ENCODE measurements at places on chromosomes 2 and 18. TPM values are rescaled to one million over a fixed set of nuclear protein-coding genes. Genes with fewer than 3 reads are reported as not detected.

The GYPC gene
- total RNA-seq: 192 TPM

DNA sequence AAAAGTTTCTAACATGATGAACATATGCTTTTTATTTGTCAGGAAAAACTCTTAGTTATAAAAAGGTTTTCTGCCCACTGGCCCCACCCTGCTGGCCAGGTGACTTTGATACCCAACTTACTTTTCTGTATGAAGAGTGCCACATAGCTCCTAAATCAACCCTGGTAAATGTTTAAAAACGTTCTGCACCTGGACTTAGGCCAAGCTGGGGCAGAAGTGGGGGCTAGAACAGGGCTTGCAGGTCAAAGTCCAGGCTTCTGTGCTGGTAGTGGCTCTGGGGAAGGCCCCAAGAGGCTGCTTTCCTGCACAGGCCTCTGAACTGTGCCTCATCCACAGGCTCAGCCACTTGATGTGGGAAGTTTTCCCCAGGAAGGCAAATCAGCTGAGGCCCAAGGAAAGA, 171.7 kb downstream of the ANKRD30B start:
- DNase-seq: no peak

The SERPINB13 gene
- total RNA-seq: not detected

GRCh38 chr2:1731963-1732768, 12.1 kb downstream of the PXDN start:
- peak; percentile 99 for DNase-seq

DNA sequence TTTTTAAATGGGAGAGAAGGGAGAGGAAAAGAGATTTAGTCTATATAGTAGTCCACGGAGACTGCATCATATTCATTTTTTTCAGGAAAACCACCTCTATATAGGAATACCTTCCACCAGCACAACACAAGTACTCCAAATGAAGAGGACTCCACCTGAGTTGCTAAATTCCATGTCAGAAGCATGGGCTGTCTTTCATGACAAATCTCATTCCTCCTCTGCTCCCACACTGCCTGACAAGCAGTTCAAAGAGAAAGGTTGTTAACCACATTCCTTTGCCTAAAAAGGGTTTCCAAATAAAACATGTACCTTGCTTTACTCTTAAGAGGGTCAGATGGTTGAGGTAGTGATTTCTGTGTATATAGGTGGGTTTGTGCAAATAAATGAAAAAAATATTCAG, 122.0 kb downstream of the TMEFF2 start:
- no peak for DNase-seq

The CNGA3 gene
- not detected for total RNA-seq

GRCh38 chr2:143192106-143192505, 62.9 kb downstream of the ARHGAP15 start:
- DNase-seq: no peak

The SLC9A4 gene
- not detected for total RNA-seq

DNA sequence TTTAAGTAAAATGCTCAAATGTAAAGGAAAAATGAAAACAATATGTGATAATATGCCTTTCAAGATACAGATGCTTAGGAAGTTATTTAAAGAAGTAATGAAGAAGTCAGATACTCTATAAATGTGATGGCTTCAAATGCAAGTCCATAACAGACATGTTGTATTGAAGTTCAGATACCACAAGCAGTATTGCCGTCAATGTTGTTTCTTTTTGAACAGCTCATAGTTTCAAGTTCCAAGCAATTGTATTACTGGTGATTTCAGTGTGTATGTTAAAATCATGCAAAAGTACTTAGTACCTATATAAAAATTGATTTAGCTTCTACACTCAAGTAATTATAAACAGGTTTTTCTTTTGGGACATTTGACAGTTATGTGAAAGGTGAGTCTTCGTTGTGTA, 24.9 kb downstream of the KCMF1 start:
- no peak for DNase-seq

DNA sequence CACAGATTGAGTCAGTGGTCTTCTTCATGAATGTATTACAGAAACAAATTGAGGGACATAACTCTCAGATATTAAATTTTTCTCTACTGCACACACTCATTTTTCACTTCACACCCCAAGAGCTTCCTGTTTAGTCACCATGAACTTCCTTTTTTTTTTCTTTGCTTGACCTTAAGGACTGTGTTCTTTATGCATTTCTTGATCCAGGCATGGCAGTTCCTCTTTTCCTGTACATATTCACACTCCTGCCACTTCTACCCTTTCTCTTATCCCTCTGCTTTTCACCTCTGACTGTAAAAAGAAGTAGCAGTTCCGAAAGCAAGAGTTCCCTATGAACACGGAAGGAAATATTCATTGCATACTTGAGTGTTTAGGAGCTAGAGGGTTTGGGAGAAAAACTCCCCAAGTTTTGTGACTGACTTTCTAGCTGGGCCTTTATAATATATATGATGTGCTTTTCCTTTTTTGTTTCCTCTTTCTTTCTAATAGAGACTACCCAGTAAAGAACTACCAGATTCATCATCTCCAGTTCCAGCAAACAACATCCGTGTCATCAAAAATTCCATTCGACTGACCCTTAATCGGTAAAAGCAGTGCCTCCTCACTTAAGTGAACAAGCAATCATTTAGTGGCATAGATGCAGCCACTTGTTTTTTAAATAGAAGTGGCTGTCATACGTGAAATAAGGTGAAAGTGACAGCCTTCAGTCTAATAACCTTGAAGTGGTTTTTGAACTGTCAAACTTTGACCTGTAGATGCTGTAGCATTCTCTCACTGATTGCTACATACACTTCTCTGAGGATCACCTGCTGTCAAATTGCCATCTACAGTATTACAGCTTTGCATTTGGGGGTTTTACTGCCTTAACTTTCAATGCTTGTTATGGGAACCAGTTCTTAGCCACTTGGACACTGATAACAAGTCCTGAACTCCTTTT, 40.8 kb downstream of the PAPOLG start:
- DNase-seq: no peak

The SPIRE1 gene
- 15.7 TPM for total RNA-seq

The FOXI3 gene
- total RNA-seq: not detected

GRCh38 chr2:217307023-217307422, 447.2 kb upstream of the TNP1 start:
- DNase-seq: no peak

GRCh38 chr2:33011373-33011772, 64.6 kb downstream of the LTBP1 start:
- no peak for DNase-seq

DNA sequence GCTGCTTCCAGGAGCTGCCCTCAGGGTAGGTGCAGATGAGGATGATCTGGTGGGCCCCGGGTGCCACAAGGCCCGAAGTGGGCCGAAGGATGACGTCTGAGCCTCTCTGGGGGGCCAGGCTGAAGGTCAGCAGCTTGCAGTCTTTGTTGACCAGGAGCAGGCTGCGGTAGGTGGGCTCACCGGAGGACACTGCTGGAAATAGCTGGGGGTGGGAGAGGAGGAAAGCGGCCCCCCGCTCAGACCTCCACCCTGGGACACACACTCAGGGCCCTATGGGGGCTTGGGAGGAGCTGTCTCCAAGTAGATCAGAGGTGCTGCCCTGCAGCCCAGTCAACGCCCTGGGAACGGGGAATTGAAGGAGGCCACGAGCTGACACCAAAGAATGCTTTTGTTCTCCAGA, 17.3 kb downstream of the CFAP65 start:
- DNase-seq: no peak

GRCh38 chr2:102368461-102369109, 13.0 kb downstream of the IL18R1 start:
- no peak for DNase-seq

GRCh38 chr18:25278394-25278793, 73.6 kb downstream of the ZNF521 start:
- DNase-seq: peak; percentile 9

The NMUR1 gene
- not detected for total RNA-seq

The DOCK10 gene
- total RNA-seq: 45.6 TPM

GRCh38 chr2:108633409-108633808, 85.9 kb upstream of the RANBP2 start:
- DNase-seq: no peak

The SCYGR4 gene
- not detected for total RNA-seq

The MSTN gene
- total RNA-seq: not detected

DNA sequence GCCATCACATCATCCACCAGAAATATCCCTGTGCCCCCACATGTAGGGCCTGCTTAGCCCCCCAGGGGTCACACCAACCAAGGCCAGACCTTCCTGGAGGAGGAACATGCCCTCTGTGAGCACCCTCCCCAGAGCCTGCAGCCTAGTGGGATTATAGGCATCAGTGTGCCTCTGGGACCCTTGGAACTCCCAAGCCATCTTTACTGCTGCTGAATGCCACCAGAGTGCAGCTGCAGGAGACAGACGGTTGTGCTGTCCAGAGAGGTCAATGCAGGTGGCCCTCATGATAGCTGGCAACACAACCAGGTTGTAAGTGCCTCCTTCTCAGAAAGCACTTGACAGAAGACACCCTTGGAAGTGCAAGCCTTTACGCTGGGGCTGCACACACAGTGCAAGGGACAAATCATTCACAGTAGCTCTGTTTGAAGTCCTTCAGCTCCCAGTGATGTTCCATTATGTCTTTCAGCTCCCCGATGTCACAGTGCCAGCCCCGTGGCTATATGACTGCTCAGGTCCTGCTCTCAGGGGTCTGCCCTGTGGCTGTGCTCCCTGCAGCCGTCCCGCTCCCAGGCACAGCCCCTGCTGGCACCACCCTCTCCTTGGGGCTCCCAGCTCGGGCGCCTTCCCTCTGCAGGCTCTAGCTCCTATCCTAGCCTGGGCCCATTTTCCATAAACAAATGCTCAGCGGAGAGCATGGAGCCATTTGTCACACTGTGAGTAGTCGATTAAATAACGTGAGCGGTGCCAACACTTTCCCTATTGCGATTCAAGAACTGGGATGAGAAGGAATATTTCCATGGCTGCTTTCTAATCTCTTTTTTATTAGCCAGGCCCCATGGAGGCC, 65.1 kb downstream of the EDAR start:
- DNase-seq: no peak

DNA sequence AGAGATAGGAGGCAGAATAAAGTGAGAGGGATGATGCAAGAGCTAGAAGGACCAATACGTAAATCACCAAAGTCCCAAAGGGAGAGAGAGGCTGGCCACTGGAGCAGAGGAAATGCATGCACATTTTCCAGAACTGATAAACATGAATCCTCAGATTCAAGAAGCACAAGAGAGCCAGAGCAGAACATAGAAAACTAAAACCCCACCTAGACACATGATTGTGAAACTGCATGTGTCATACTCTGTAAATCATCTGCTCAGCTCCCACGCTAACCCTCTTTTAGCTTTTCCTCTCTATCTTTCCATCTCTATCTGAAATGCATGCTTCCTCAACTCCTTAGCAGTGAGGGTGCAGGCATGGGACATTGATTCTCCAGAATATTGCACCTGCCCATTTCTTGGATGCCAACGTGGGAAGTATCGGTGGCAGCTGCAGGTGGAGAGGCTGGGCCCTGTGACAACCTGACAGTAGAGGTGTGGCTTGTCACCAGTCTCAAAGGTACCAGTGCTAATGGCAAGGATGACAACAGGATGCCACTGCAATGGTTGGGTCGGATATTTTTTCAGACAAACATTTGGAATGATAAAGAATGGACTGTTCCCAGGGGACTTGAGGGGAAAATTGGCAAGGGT, 89.3 kb upstream of the OTOS start:
- DNase-seq: no peak

GRCh38 chr2:238302087-238302486, 13.7 kb upstream of the PER2 start:
- DNase-seq: no peak

GRCh38 chr2:4174796-4175195, 471.4 kb downstream of the DCDC2C start:
- DNase-seq: no peak

The MRO gene
- total RNA-seq: not detected

- no peak for DNase-seq
Observed at GRCh38 chr18:13538630-13539029, 187.7 kb downstream of the FAM210A start.

DNA sequence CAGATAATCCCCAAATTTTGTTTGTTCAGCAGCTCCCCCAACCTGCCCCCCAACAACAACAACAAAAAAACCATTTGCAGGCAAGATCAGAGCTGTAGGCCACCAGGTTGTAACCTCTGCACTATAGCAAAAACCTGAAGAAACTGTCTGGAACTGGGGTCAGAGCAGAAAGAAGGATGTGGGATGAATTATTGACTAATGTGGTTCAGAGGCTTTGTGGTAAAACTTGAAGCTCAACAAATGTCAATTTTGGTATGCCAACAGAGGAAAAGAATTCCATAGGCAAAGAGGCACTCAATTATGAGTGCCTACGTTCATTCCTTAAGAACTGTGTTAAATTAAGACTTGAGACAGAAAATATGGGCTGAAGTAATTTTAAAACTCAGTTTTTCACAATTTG, 255.1 kb downstream of the STK39 start:
- no peak for DNase-seq

The ZNF804A gene
- total RNA-seq: 0.10 TPM

DNA sequence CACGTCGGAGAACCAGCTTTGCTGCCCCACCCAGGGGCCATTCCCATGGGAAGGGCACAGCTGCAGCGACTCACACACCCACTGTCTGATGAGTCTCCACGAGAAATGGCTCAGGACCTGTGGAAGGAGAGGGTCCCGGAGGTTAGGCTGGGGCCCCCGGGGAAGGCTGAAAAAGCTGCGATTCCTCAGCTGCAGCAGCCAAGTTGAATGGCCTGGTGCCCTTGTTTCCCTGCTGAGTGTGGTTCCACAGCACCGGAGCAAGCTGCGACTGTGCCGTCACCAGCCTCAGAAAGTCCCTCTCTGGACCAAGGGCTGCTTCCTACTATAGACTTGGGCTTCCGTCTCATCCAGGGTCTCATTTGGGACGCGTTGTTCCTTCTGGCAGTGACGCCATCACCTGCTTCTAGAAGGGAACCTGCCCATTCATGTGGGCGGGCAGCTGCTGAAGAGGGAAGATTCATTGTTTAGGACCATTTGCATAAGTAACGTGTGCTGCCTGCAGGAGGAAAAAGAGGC, 180.2 kb downstream of the INHBB start:
- DNase-seq: no peak

GRCh38 chr2:72090271-72090720, 57.4 kb downstream of the CYP26B1 start:
- DNase-seq: no peak

The CFAP65 gene
- total RNA-seq: 0.12 TPM

The ZFAND2B gene
- total RNA-seq: 55.1 TPM

The GPBAR1 gene
- not detected for total RNA-seq

GRCh38 chr2:222568865-222569264, 87.0 kb downstream of the FARSB start:
- DNase-seq: peak; percentile 43

- no peak for DNase-seq
Observed at GRCh38 chr18:9546468-9546867, 67.9 kb downstream of the PPP4R1 start.

- DNase-seq: no peak
Observed at GRCh38 chr18:57431467-57432080, 3.6 kb upstream of the ONECUT2 start.

GRCh38 chr18:49944663-49945062, 131.3 kb upstream of the ACAA2 start:
- DNase-seq: peak; percentile 19
